ENCODE measurements at places on chromosomes 3 and 15. TPM values are rescaled to one million over a fixed set of nuclear protein-coding genes. Genes with fewer than 3 reads are reported as not detected.

- no peak for DNase-seq
Observed at GRCh38 chr3:100563228-100563627, 46.2 kb upstream of the ADGRG7 start.

The PCBP4 gene
- 91.9 TPM for total RNA-seq

- DNase-seq = no peak
Observed at GRCh38 chr3:138222131-138222941, 35.2 kb downstream of the ARMC8 start.

GRCh38 chr3:67783281-67784250 is 129.2 kb upstream of the SUCLG2 start:
- no peak for DNase-seq

GRCh38 chr3:173583496-173583895 is 186.0 kb downstream of the NLGN1 start:
- no peak for DNase-seq

The CYP1A2 gene
- not detected for total RNA-seq

DNA sequence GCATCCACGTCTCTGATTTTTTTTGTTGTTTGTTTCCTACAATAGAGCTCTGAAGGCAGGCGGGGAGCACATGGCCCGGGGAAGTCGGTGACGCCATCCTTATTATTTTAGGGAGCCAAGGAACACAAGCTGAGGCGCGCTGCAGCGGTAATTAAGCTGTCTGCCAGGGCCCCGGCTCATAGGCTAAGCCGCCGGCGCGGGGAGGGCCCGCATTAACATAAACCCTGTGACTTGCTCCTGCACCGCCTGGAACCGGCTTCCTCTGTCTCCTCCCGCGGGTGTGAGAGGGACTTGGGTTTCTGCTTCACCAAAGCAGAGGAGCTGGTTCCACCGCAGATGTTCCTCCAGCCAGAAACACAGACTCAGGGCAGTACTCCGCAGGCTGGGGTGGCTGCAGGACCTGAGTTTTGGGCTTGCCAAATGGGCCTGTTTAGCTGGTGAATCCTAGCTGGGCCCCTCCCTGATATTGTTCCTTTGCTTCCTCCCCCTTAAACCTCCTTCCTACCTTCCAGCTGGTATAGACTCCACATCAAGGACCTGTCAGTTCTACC is 25.3 kb downstream of the ANP32A start:
- DNase-seq = no peak

The BNC1 gene
- total RNA-seq = 2.4 TPM

Data from type B pancreatic cell (in vitro differentiated cells).